Caki2 (cell line): ENCODE measurements at places on chromosomes 3 and 15.

DNA sequence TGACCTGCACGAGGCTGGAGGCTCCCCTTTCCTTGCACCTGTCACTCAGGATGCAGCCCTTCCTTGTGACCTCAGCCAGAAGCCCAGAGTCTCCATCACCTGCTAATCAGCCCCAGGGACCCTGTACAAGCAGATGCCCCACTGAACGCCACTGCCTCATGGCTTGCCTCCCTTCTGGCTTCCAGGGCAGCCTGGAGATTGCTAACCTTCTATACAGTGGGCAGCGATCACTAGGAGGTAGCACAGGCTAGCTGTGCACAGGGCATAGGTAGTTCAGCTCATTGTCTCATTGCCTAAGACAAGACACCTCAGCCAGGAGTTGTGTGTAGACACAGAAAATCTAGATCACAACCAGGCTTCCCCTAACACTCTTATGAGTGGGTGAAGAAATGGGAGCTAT, 49.3 kb downstream of the SSUH2 start:
- no peak for DNase-seq

DNA sequence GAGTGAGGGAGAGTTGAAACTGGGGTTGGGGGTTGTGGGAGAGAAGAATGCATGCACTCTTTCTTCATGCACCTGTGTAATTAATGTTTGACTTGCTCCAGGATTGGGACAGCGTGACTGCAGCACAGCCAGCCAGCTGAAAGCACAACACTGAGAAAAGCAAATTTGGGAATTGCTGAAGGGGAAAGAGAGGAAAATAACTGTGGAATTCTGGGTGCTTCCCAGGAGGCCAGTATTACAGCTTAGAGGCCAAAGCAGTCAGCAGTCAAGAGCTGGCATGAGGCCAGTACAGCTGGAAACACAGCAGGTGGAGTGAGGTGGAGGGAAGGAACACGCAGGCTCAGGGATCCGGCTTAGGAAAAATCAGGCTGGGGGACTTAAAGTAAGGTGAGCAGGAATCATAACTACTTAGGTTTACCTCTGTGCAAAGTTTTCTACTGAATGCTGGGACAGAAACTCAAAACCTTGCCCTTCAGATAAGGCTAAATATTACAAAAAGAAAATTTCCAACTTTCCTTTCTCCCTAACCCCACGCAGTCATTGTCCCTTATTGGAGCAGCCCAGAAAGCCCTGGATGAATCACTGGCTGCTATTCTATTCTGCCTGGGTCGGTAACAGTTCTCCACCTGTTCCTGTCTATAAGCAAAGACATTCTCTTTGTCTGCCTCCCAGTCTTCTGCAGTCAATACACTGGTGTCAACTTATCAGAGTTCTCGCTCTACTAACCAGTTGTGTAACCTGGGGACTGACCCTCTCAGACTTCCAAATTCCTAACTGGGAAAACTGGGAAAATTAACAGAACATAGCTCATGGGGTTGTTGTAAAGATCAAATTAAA, 167.2 kb downstream of the MAGI1 start:
- DNase-seq: no peak

DNA sequence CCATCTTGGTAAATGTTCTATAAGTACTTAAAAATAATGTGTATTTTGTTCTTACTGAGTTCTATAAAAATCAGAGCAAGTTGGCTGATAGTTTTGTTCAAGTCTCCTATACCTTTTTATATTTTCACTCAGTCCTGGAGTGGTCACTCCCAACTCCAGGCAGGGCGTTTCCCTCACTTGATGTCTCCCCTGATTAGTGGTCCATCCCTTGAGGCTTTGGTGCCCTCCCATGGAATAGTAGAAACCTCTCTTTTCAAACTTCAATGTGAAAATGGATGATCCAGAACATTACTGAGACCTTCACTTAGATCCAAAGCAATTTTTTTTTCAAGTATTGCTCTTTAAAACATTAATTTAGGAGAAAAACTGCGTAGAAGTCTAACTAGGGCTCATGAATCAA, 25.0 kb upstream of the SCN10A start:
- no peak for DNase-seq

GRCh38 chr3:10918011-10918410, 74.5 kb upstream of the SLC6A1 start:
- DNase-seq: no peak

DNA sequence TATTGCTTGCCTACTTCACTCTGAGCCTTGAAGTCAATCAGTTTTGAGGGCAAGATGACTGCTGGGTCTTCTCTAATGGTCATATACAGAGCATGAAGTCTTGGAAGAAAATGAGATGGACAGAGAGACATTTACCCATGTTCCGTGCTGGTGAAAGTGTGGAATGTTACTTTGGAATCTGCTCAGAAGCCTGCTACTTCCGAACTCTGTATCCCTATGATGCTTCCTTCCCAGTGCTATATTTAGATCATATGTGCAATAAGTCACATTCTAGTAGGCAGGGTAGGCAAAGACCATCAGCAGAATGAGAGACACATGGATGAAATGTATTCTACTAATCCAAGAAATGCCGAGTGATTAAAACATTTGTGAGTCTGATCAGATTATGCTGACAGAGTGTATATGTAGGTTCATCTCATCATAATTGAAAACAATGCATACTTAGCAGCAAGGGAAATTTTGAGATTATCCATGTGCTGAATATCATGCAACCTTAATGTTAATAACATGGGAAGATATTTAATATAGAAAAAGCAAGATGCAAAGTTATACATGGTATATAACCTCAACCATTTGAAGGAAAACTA, 60.5 kb downstream of the RAB7A start:
- no peak for DNase-seq
